ENCODE measurements at places on chromosomes 1 and 21.
A peak's percentile ranks its signal among the peaks of the same experiment; 100 is the strongest.

DNA sequence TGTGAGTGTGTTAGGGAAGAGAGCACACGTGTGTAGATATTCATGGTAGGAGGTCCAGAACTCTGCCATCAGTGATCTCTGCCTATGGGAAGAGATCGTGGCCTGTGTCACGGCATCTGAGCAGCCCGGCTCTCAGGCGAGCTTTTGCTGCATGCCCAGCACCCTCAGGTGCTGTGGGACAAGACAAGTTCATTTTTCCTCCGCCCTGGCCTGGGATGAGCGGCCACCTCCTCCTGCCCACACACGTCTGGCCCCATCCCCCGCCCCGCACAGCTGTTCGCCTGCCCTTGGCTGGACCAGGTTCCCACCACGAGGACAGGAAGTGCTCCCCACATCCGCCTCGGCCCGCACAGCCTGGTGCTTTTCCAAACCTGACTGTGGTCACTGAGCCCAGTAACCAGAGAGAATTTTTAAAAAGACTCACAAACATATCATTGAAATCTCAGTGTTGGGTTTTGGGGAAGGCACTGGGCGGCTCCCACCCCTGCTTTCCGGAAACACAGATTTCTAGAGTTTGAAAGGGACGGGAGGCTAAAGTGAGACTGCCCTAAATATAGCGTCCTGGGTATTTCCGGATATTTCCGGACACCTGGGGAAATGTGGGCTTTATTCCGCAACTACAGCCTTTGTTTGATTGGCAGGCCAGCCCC is 18.0 kb downstream of the BMP8A start:
- DNase-seq = no peak

GRCh38 chr1:109490029-109490933 is 3.6 kb upstream of the CYB561D1 start:
- DNase-seq = peak; percentile 56

- no peak for DNase-seq
Observed at GRCh38 chr1:115465802-115466363, 127.8 kb upstream of the NGF start.

DNA sequence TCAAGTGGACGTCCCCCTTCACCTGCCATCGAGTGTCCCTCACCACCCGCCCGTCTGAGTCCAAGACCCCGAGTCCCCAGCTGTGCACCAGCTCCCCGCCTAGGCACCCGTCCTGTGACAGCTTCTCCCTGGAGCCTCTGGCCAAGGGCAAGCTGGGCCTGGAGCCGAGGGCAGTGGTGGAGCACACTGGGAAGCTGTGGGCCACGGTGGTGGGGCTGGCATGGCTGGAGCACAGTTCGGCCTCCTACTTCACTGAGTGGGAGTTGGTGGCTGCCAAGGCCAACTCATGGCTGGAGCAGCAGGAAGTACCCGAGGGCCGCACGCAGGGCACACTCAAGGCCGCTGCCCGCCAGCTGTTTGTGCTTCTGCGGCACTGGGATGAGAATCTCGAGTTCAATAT is 63.2 kb downstream of the VWA5B1 start:
- DNase-seq = no peak
